ENCODE measurements at places on chromosomes 5 and 9.

DNA sequence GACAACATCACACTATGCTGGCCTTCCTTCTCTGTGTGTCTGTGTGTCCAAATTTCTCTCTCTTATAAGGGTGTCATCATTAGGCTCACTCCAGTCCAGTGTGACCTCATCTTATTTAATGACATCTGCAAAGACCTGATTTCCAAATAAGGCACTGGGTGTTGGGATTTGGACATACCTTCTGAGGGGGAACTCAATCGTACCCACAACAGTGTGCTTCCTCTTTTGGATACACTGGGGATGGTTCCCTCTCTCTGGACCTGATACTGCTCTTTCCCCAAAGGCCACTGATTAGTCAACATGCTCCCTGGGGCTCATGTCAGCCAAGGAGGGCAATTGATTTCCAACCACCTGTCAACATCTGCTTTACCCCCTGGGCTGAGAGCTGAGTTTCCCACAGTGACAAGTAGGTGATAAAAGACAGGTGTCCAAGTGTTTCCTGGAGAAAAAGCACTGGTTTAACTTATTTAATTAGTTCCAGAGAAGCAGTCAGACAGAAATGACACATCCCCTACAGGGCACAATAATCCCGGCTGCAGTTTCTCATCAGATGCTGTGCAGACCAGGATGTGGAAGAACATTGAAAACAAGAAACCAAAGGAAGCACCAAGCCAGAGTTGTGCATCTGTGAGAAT is 17.8 kb upstream of the CEP72 start:
- no peak for DNase-seq

DNA sequence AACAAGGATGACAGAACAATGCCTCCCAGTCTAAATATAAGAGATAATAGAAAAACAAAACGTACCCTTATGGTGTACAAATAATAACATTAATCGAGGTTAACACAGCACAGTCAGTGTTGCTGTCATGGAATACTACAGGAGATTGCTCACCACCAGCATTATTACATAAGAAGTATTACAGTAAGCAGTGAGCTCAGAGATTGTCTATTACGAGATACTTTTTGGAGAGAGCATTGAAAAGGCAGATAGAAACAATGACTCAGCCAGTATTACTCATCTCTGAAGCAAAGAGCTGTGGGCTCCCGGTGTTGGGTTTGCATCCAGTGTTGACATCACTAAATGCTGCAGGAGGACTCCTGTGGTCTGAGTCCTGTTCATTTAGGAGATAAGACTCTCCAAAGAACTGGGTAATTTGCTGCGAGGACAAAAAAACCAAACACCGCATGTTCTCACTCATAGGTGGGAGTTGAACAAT is 191.9 kb upstream of the SEMA6A start:
- DNase-seq: no peak

- DNase-seq: no peak
Measured at GRCh38 chr9:3177936-3178335, 334.0 kb upstream of the PUM3 start.

- no peak for DNase-seq
Measured at GRCh38 chr5:86125731-86126601, 491.8 kb upstream of the COX7C start.

GRCh38 chr5:1685066-1685465 is 114.6 kb downstream of the MRPL36 start:
- DNase-seq: no peak

DNA sequence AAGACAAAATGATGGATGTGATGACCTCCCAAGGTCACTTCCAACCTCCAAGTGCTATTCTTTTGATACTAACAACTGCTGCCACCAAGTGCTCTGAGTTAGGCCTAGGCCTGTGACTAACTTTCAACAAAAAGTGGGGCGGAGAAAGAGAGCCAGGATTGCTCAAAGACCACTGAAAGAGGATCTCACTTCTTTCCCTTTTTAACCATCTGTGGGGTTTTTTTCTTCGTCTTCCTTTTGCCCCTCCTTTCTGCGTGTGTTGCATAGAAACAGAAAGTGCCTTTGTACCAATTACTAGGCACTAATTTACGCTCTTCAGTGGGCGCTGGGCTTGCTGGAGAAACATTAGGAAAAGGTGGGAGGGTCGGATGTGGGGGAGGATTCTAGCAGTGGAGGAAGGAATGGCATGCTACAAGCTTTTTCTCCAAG is 8.0 kb downstream of the KLF9 start:
- no peak for DNase-seq

- DNase-seq: no peak
Measured at GRCh38 chr5:11733185-11733839, 170.9 kb downstream of the CTNND2 start.

GRCh38 chr9:132410642-132411041 is 631 bp downstream of the CFAP77 start:
- DNase-seq: no peak

GRCh38 chr9:116149844-116150243 is 3.7 kb upstream of the PAPPA start:
- no peak for DNase-seq

DNA sequence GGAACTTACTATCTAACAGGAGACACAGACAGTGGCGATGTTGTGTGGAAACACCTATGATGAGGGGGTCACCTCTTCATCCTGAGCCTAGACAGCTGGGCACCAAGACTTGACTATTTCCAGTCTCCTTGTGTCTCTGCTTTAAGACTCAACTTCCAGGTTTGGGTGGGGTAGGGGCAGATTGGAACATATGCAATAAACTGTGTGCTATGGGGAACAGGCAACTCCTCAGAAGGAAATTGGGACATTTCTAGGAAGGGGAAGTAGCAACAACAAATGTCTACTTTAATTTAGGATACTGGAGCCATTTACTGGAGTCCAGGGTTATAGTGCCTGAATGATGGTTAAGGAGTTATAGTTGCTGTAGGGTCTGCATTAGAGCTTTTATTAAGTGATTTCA is 57.3 kb downstream of the FGF18 start:
- DNase-seq: no peak

DNA sequence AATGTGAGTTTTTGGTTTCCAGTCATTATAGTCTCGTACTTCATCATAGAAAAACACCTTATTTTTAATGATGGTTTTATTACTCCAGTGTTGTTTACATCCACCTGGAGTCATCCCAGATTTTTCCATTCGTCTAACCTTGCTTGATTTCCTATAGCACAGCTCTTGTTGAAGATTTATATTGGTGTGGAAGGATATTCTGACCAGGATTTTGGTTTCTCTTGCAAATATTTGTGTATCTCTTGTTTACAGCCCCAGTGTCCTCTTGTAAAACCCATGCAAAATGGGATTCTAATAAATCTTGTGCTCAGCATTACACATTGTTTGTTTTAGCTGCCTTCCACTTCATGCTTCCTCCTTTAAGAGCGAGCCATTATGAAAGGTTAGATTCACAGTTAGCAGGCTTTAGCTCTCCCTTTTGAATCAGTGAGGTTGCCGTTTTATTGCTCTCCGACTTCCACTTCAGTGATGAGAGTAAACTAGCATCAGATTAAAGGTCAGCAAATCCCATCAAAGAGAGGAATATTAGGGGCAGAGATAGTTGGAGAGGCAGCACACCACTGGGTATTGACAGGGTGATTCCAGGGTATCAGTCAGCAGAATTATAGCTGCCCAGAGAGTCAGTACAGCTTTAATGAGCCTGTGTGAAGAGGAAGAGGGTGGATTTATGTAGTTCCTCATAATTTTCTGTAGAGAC is 157.1 kb downstream of the PBX3 start:
- no peak for DNase-seq

DNA sequence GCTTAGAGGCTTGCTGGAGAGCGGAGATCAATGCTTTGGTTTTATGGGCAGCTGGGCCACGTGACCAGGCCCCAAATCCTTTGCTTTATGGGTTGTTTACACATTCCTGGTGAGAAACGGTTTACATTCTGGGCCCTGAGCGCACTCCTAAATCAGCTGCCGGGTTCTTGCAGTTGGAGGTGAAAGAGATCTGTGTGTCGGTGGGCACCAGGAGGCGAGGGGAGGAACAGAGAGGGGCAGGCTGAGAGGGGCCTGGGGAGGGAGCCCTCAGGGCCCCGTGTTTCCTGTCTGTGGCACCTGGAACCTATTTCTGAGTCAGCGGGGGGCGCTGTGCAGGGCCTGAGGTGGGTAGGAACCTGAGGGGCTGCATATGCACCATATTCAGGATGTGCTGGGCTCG is 63.5 kb upstream of the HAND1 start:
- DNase-seq: no peak

DNA sequence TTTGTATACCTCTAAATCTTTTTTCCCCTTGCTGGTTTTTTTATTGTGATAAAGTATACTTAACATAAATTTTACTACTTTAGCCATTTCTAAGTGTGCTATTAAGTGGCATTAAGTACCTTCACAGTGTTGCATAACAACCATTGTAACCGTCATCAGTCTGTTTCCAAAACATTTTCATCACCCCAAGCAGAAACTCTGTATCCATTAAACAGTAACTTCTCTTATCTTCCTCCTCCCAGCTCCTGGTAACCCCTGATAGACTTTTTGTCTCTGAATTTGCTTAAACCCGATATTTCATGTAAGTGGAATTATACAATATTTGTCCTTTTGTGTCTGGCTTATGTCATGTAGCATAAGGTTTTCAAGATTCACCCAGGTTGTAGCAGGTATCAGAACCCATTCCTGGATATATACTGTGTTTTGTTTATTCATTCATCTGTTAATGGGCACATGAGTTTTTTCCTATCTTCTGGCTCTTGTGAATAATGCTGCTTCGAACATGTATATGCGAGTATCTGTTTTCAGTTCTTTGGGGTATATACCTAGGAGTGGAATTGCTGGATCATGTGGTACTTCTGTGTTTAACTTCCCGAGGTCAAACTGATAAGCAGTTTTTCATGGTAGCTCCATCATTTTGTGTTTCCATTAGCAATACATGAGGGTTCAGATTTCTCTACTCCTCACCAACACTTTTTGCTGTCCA is 66.4 kb downstream of the EHMT1 start:
- no peak for DNase-seq

GRCh38 chr9:2087500-2088313 is 72.6 kb downstream of the SMARCA2 start:
- DNase-seq: no peak

DNA sequence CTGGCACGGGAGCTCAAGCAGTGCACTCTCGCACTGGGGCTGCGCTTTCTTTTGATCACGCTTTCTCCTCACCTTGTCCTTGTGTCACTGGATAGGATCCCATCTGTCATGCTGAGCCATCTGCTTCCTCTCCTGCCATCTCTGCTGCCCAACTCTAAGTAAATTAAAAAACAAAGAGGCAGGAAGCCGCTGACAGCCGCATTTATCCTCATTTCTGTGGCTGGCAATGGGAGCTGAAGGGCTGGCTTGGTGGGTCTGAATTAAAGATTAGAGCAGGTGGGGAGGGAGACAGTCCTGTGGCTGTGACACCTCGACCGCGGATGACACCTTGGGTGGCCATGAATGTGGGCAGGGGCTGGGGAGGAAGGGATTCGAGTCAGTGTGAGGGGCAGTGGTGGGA is 159.2 kb upstream of the ALDH1B1 start:
- DNase-seq: no peak

DNA sequence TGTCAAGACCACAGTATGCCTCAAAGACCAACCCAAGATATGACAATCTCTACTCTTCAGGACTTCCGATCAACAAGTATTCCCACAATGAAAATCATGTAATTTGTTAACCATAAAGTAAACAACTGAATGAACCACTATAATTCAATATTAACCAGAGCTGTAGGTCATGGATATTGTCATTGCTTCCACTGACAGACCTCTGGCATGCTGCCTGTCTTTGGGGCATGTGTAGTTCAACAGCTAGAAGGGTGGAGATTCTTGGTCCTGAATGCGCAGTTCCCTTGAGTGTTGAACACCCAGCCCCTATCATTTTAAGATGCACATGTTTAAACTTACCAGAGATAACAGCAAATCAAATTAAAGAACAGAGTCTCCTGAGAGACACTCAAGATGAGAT is 283.0 kb downstream of the CEMIP2 start:
- no peak for DNase-seq

DNA sequence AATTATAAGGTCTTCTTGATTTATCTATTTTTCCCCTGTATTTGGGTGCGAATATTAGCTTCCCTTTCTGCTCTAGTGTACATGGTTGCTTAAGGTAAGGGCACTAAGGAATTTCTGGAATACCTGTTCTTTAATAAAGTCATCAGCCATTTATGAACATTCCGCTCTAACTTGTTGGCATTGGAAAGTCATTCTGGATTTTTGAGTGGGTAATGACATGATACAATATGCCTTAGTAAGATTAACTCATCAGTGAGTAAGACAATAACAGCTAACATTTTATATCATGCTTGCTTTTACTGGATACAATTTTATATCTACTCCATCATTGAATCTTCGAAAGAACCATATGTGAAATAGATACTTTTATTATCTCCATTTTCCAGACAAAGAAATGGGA is 196.1 kb downstream of the ARRDC3 start:
- DNase-seq: no peak

GRCh38 chr9:108620767-108621166 is 235.0 kb downstream of the ACTL7B start:
- DNase-seq: no peak

DNA sequence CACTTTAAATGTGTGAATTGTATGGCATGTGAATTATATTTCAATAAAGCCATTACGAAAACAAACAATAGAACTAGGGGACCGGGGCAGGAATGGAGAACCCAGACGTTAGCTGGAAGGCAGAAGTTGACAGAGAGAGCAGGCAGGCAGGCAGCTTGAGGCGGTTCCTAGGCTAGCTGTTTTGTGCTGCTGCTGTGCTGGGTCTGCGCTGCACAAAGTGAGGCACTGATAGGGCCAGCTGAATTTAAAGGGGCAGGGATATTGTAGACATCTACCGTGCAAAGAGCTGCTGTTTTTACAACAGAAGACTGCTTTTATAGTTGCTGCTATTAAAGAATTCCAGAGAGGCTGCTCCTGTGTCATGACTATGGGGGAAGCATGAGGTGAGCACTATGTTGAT is 21.6 kb upstream of the MIER3 start:
- no peak for DNase-seq

- no peak for DNase-seq
Measured at GRCh38 chr5:157371655-157372471, 88.2 kb upstream of the NIPAL4 start.

DNA sequence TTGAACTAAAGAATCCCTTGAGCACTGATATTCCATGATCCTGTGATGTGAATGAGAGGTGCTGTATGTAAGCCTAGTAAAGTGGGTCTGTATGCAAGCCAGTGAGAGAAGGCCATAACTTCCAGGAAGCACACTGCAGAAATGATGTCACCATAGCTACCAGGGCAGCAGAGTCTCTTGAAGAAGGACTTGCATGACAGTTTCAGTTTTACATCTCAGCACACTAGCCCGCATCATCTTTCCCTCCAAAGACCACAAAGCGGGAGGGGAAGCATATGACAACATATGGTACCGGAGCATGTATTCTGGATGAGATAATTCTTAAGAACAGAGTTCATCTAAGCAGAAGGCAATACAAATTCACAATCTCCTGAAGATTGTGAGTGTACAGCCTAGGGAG is 37.6 kb upstream of the MAST4 start:
- no peak for DNase-seq
